LoVo (cell line): ENCODE measurements at places on chromosomes 13 and 19.

DNA sequence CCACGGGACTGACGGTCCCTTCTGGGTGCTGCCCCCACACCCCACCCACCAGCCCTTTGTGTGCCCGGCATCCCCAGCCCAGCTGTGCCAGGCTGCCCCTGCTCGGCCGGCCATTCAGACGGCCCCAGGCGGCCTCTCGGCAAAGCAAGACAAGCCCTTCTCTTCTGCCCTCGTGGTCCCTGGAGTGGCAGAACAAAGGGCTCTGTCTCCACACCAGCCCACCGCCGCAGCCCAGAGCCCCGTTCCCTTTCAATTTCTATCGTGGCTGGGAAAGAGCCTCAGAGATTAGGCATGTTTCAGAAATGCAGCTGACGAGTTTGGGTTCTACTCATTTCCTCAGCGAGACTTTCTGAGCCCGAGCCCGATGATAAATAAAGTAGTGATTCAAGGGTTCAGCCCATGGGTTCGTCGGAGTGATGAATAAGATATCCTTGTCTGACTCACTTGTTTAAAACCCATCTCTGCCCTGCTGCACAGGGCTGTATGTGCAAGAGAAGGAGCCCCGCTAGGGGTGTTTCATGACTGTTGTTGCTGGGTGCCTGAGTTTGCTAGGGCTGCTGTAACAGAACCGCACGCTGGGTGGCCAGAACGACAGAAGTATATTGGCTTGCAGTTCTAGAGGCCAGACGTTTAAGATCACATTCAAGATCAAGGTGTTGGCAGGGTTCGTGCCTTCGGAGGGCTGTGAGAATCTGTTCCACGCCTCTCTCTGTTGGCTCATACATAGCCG, 4.3 kb downstream of the MYO9B start:
- DNase-seq = no peak

- DNase-seq = no peak
Observed at GRCh38 chr19:28012361-28012760, 1200.6 kb downstream of the UQCRFS1 start.

GRCh38 chr13:30480292-30480950, 14.7 kb upstream of the HMGB1 start:
- no peak for DNase-seq

- DNase-seq = peak; percentile 52
Observed at GRCh38 chr19:2952953-2953481, 8.2 kb upstream of the ZNF77 start.

GRCh38 chr13:113917096-113917495, 53.2 kb upstream of the GAS6 start:
- DNase-seq = no peak

DNA sequence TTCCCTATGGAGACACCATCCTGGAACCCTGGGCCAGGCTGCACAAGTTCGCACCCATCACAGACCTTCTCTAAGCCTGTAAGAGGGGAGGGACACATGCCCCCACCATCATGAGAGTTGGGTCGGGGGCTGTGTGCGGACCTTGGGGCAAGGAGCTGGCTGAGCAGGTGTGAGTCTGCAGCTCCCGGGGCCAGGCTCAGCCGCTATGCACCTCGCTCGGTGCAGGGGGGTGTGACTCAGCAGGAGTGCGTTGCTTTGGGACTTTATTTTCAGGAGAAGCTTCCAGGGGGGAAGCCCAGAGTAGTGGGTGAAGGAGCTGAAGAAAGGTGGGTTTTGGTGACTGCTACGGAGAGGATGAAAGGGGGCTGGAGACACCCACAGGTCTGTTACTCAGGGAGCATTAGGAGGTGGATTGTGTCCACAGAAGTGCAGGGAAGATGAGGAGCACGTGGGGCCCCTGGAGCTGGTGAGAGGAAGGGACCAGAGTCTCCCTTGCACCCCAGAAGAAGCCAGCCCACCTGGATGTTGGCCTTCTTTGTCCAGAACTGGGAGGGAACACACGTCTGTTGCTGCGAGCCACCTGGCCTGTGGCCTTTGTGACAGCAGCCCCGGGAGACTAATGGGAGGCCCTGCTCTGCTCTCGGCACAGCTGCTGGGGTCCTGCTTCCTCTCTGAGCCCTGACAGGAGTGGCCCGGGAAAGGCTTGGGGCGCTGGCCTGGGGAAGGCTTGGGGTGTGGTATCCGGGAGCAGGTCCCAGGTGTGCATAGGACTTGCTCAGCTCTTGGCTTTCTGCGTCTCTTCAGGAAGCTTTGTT, 162.6 kb downstream of the TEX29 start:
- no peak for DNase-seq

DNA sequence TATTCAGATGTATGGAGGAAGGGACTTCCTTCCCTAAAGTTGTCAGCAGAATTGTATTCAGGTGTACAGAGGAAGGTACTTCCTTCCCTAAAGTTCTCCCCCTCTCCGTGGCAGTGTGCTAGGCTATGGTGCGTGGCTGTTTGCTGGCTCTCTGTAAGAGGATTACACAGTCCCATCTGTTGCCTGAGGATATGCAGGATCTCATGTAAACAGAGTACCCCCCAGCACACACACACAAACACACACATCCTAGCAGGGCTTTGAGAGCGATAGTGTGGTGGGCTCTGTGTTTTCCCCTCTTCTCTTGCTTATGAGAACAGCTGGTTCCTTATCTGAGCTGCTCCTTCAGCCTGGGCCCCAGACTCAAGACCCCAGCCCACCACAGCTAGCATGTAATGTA, 10.3 kb downstream of the NEK5 start:
- no peak for DNase-seq

GRCh38 chr13:29684441-29684840, 89.0 kb upstream of the SLC7A1 start:
- no peak for DNase-seq

DNA sequence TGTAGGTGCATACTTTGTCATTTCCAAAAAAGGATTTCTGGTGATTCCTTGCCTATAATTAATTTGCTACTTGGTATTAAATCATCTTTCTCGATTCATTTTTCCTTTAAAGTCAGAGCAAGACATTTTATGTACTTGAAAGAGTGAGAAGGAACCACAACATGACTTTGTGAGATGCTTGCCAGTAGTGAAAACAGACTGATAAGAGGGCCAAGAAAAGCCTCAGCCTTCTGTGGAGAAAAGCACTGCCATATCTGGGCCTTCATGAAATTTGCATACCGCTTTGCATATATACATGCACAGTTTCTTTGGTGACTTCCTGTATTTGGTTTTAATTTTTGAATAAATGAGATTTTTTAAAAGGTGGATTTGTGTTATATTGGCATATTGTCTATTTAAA, 128.4 kb downstream of the CDK8 start:
- DNase-seq = no peak

DNA sequence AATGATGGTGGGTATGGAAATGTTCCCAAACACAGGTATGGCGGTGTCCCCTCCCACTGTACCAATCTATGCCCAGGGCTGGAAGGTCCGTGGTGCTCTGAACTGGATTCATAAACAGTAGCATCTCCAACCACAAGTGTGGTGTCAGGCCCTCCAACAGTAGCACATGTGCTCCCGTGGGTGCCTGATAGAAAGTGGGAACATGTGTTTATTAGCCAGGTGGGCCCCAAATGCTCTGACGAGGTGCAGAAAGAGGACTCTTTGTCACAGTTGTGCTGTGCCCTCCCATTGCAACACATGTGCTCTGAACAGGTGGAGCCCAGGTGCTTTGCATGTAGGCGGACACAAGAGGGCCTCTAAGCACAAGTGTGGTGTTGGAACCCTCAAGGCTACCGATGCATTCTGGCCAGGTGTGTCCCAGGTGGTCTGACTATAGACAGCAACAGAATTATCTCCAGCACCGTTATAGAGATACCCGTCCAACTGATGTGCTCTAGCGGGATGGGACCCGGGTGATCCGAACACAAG, 75.4 kb upstream of the ZNF30 start:
- DNase-seq = no peak

DNA sequence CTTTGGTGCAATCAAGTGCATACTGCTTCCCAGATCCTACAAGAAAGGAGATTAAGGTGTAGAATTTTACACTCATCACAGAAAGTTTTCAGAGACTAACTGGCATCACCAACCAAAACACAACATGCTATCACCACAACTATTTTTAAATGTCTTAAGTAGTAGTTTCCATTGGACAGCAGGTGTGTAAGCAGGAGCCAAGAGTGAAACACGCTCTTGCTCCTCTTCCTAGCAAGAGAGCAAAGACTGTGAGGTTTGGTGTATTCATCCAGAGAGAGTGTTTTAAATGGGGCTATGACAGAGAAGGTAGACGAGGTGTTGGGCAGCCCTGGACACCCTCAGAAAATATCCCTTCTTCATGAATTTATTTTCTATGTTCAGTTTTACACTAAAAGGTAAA, 12.5 kb upstream of the LILRA4 start:
- no peak for DNase-seq

- no peak for DNase-seq
Observed at GRCh38 chr19:33756177-33756576, 40.5 kb upstream of the KCTD15 start.

- no peak for DNase-seq
Observed at GRCh38 chr13:81139987-81140386, 799.1 kb upstream of the SPRY2 start.

GRCh38 chr13:44906230-44906629, 83.0 kb downstream of the NUFIP1 start:
- no peak for DNase-seq

DNA sequence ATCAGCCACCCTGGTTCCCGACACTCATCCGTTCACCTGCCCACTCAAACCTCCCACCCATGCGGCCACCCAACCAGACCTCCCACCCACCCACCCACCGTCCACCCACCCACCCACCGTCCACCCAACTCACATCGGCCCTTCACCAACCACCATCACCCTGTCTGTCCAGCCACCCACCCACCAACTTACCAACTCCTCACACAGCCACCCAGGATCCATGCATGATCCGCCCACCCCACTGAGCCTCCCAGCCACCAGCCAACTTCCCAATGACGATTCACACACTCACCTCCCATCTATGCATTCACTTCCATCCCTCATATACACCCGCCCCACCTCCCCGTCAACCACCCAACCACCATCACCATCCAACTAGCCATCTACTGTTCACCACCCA, 4.3 kb downstream of the JOSD2 start:
- no peak for DNase-seq

DNA sequence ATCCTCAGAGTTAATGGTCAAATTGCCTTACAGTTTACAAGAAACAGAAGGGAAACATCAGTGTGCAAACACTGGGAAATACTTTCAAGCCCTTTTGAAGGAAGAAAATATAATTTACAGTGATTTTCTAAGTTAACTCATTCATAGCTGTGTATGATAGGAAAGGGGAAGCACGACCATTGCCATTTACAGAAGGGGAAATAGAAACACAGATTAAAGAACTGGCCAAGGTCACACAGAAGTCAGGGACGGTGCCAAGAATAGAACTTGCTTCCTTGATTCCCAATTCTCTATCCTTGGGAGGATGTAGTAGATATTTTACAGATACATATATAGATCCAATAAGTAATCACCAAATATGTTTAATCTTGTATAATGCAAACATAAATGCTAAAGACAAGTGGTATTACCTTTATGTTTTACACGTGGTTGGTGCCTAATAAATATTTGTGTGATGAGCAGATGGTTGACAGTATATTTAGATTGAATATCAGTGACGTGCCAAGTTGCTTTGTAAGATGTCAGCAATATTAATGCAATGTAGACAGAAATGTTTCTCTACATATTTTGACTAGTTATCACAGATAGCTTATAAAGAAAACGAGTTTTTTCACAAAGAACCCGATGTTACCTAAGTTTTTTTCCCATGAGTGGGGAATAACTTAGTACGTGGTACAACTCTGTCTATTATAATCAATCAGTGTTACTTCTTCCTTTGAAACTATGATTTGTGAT, 73.1 kb downstream of the FLT1 start:
- DNase-seq = no peak

GRCh38 chr19:56930647-56931535, 90.4 kb upstream of the PEG3 start:
- no peak for DNase-seq

- DNase-seq = peak; percentile 49
Observed at GRCh38 chr19:16660763-16661479, at the start of gene TMEM38A. Gene TMEM38A, plus strand, starts transcription at chr19:16661139. Its CDS starts 79 bp downstream, at chr19:16661218.

- DNase-seq = no peak
Observed at GRCh38 chr13:30744681-30745077, 9.3 kb downstream of the ALOX5AP start.

- peak; percentile 6 for DNase-seq
Observed at GRCh38 chr13:91017669-91018053, 329.8 kb upstream of the MIR17HG start.

DNA sequence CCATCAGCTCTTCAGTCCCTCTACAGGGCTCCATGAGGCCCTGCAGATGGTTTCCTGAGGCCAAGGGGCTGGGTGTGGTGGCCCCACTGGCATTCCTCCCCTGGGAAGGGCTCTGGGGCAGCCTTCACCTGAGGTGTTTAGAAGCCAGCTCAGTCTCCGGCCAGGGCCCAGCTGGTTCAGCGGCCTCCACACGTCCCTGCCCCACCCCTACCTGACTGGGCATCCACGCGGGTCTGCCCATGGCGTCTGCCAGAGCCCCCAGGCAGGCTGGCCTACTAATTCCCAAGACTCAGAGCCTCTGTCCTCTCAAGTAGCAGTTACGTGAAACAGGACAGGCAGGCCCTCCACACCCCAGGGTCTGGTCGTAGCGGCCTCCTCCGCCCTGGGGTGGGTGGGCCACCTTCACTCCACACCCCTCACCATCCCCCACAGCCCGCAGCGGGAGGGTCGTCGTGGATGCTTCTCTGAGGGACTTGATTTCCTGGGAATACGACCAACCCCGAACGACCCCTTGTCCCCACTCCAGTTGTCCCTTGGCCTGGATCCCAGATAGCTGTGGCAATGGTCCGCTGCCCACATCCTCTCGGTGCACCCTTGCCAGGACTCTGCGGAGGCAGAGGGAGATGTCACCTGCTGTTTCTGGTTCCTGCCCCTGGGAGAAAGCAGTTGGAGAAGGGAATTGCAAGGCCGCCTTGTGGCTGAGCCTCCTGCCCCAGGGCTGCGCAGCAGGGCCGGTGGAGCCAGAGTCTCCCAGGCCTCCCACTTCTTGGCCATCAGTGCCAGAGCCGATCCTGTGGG, 24.3 kb downstream of the CAPN12 start:
- no peak for DNase-seq

- no peak for DNase-seq
Observed at GRCh38 chr19:11887234-11887610, 360 bp upstream of the ZNF69 start.

- DNase-seq = no peak
Observed at GRCh38 chr19:32908641-32909190, 39.1 kb upstream of the SLC7A9 start.
